Activated CD4-positive, alpha-beta T cell treated with anti-CD3 and anti-CD28 coated beads, Interleukin-2, amount 10 ng/mL, durations not matched to agents 24 days and 14 days (primary cell): ENCODE measurements at places on chromosomes 6 and 20. TPM values are rescaled to one million over a fixed set of nuclear protein-coding genes. Genes with fewer than 3 reads are reported as not detected.

DNA sequence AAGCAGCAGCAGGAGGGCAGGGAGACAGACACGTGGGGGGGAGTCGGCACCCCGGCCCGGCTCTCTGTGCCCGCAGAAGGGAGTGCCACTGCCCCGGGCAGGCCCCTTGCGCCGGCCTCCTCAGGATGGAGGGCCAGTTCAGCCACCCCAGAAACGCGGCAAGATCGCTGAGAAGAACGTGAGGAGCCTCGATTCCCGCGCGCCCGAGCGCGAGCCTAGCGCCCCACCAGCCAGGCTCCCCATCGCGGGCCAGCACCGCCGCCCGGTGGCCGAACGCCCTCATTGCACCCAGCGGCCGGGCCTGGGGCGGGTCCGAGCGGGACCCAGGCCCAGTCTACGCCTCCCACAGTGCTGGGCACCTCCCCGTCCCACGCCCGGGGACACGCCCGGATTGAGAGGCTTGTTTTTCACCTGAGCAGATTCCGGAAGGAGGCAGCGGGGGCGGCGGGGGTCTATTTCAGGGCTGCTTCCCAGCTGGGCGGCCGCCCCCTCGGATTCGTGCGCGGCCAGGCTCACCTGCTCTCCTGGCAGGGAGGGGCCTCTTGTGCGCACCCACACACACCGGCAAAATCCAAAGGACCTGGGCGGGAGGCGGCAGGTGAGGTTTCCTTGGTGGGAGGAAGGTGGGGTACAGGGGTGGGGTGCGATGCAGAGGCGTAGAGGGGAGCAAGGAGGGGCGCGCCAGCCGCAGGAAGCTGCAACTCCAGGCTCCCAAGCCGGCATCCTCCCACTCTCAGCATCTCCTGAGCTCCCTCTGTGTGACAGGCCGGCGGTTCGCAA, 9.0 kb upstream of the GRM4 start:
- no peaks in the 10 kb centered on the region for H3K36me3 ChIP-seq
- peaks cover 57% of the 10 kb centered on the region for H3K27me3 ChIP-seq
- H3K27ac ChIP-seq, result no peak overlapping the region
- peak overlapping the region; percentile 48 for H3K4me3 ChIP-seq
- peak; percentile 91 for DNase-seq
- no peaks in the 10 kb centered on the region for H3K4me1 ChIP-seq

Gene GNL1
- total RNA-seq, result 80.9 and 93.0 TPM in 2 replicates

DNA sequence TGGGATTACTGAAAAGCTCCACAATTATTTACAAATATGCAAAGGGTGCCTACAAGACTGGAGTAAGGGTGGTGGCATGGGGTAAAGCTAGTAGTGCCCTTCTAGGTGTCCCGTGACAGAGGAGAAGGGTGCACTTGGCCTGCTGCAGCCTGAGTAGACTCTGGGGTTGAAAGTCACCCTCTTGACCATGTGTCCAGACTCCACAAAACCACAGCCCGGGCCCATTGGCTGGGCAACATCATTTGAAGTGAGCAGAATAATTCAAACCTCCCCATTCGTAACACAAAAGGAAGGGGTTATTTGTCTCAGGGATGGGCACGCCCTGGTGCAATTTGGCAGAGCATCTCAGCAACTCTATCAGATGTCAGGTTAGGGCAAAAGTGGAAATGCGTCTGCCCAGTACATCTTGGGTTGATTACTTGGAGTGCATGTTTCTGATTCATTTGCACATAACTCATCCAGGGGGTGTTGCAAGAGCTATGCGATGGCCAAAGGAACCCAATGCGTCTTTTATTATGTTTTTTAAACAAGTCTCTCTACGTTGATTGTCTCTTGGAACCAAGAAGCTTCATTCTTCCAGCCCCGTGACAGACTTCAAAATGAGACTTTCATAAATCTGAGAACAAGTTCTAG, 56.7 kb downstream of the ISM1 start:
- H3K27ac ChIP-seq, result no peak overlapping the region
- no peaks in the 10 kb centered on the region for H3K27me3 ChIP-seq
- H3K36me3 ChIP-seq, result no peaks in the 10 kb centered on the region
- no peak overlapping the region for H3K4me3 ChIP-seq

Gene RAB23
- total RNA-seq, result 3.0 and 4.0 TPM in 2 replicates

Gene REM1
- total RNA-seq, result not detected in 2 replicates

- H3K4me3 ChIP-seq, result no peak overlapping the region
- peaks cover 3% of the 10 kb centered on the region for H3K27me3 ChIP-seq
- DNase-seq, result no peak
- no peak overlapping the region for H3K27ac ChIP-seq
These were observed 13.5 kb upstream of the DACT2 start for GRCh38 chr6:168333039-168333438.

Gene ZC2HC1B
- not detected in 2 replicates for total RNA-seq

Gene CST2
- not detected in 2 replicates for total RNA-seq

DNA sequence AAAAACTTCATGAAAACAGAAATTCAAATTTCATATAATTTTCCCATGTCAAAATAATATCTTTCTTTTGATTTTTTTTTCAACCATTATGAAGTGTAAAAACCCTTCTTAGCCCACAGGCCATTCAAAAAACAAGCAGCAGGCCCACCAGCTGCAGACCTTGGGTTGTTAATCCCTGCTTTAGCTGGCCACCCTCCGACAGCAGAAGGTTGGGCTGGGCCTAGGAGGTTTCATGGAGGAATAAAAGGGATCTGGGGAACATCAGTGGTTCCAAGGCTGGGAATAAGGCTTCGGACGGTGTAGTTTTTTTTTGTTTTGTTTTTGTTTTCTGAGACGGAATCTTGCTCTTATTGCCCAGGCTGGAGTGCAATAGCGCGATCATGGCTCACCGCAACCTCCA, 3.6 kb upstream of the HSP90AB1 start:
- no peak overlapping the region for H3K27ac ChIP-seq
- H3K27me3 ChIP-seq, result peaks cover 3% of the 10 kb centered on the region
- H3K4me1 ChIP-seq, result peaks cover 28% of the 10 kb centered on the region
- peaks cover 16% of the 10 kb centered on the region for H3K36me3 ChIP-seq

DNA sequence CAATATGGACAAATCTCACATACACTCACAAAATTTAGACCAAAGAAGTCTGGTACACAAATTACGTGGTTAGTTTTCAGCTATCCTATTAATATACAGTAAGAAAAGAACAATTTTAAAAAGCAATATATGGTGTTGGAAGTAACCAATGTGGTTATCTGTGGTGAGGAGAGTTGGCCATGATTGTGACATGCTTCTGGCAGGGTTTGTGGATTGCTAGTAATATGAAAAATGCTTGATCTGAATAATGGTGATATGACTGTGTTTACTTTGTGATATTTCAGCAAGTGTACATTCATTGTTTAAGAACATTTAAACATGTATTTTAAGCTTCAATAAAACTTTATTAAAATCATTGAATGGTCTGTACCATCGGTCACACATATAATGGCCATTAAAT, 99.1 kb downstream of the ADGB start:
- no peak for DNase-seq
- no peak overlapping the region for H3K4me3 ChIP-seq
- no peaks in the 10 kb centered on the region for H3K4me1 ChIP-seq
- no peak overlapping the region for H3K27ac ChIP-seq

Gene GJA10
- total RNA-seq, result not detected in 2 replicates

Gene SLC22A16
- not detected in 2 replicates for total RNA-seq

DNA sequence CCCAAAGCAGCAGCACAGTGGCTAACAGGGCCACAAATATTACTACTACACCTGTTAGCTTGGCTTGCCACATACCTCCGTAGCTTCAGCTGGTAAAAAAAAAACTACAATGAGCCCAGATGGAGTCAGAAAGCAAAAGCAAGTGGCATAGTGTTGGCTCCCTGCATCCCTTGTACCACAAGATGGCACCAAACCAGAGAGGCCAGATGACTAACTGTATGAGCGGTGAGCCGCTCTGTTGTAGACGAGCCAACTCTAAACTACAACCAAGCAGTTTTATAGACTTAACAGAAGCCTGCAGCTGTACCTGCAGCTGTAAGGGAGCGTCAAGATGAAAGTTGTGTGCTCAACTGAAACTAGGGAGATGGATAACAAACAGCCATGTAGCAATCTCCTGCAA, 84.5 kb upstream of the MCHR2 start:
- no peak overlapping the region for H3K4me3 ChIP-seq
- H3K4me1 ChIP-seq, result no peaks in the 10 kb centered on the region
- DNase-seq, result no peak
- H3K27me3 ChIP-seq, result no peaks in the 10 kb centered on the region
- H3K27ac ChIP-seq, result no peak overlapping the region

DNA sequence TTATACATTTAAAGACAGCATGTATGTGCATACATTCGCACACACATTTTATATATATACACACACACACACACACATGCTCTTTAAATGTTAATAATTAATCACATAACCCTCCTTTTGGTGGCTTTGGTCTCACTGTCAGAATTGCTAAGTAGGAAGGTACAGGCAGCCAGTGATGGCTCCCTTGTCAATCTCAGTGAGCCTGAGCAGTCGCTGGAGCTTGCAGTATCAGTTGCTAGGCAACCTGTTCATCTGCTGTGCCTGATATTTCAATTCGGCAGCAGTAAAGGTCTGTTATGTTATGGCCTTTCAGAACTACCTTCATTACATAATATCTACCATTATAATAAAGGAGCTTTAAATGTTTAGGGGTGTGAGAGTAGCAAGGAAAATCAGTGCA, 374.3 kb downstream of the LMBRD1 start:
- H3K27ac ChIP-seq, result no peak overlapping the region
- no peaks in the 10 kb centered on the region for H3K27me3 ChIP-seq
- no peak overlapping the region for H3K4me3 ChIP-seq
- no peaks in the 10 kb centered on the region for H3K36me3 ChIP-seq
- no peaks in the 10 kb centered on the region for H3K4me1 ChIP-seq

DNA sequence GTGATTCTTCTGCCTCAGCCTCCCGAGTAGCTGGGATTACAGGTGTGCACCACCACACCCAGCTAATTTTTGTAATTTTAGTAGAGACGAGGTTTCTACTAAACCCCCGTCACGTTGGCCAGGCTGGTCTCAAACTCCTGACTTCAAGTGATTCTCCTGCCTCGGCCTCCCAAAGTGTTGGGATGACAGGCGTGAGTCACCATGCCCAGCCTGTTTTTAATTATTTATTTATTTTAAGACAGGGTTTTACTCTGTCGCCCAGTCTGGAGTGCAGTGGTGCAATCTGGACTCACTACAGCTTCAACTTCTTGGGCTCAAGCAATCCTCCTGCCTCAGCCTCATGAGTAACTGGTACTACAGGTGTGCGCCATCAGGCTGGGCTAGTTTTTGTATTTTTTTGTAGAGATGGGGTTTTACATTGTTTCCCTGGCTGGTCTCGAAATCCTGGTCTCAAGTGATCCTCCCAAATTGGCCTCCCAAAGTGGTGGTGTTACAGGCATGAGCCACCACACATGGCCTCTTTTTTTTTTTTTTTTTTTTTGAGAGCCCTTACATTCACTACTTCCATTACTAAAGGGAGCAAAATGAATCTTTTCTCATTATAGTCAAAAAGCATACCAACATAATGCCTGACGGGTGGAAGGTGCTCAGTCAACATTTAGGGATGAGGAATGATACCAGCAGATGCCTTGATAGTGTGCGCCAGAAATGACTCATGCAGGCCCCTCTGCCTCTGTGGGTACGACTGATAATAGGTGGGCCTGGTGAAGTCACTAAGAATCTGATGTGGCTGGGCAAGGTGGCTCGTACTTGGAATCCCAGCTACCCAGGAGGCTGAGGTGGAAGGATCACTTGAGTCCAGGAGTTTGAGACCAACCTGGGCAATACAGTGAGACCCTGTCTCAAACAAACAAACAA, 17.8 kb upstream of the RALGAPB start:
- H3K4me1 ChIP-seq, result peaks cover 6% of the 10 kb centered on the region
- no peak overlapping the region for H3K4me3 ChIP-seq
- DNase-seq, result no peak
- no peak overlapping the region for H3K27ac ChIP-seq
- H3K27me3 ChIP-seq, result peaks cover 3% of the 10 kb centered on the region

- no peak for DNase-seq
- peaks cover 52% of the 10 kb centered on the region for H3K4me1 ChIP-seq
- no peaks in the 10 kb centered on the region for H3K27me3 ChIP-seq
- peaks cover 27% of the 10 kb centered on the region for H3K36me3 ChIP-seq
These were observed 39.8 kb downstream of the NCOA3 start for GRCh38 chr20:47541355-47541922.

Gene TAF4
- 25.6 and 26.6 TPM in 2 replicates for total RNA-seq
